Activated T-cell treated with anti-CD3 and anti-CD28 coated beads, Interleukin-2, amount 50 U/mL, for 72 hours (primary cell): ENCODE measurements at places on chromosomes 5 and 9. TPM values are rescaled to one million over a fixed set of nuclear protein-coding genes. Genes with fewer than 3 reads are reported as not detected.

PDCD1LG2 gene
- total RNA-seq = 1.3 TPM

DNA sequence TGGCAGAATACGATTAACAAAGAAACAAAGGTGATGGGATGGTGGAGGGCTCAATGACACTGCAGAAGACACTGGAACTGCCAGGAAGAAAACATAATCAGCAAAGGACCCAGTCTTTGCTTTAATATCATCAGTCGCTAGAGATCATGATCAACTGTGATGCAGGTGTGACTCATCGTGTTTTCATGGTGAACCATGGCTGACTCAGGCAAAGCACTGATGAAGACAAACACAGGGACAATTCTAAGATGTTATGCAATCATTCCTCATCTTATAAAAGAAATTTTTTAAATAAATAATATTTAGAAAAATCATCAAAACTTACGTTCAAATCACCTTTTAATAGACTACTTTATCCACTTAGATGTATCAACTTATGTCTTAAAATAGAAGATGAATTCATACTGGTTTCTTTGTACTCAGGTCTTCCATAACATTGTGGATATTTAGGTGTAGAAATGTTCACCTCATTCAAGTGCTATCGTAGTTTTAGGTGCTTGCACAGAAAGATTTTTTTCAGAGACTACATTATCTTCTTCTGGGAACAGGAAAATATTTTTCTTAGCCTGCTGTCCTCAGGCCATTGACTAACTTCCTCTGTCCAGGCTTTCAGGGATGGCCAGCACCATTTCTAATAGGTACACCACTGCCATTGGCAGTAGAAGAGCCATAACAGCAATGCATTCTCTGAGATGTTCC is 673.4 kb upstream of the MEF2C start:
- H3K27ac ChIP-seq = no peak overlapping the region
- no peaks in the 10 kb centered on the region for H3K27me3 ChIP-seq
- no peaks in the 10 kb centered on the region for H3K36me3 ChIP-seq
- H3K4me3 ChIP-seq = no peak overlapping the region
- no peak for DNase-seq

DNA sequence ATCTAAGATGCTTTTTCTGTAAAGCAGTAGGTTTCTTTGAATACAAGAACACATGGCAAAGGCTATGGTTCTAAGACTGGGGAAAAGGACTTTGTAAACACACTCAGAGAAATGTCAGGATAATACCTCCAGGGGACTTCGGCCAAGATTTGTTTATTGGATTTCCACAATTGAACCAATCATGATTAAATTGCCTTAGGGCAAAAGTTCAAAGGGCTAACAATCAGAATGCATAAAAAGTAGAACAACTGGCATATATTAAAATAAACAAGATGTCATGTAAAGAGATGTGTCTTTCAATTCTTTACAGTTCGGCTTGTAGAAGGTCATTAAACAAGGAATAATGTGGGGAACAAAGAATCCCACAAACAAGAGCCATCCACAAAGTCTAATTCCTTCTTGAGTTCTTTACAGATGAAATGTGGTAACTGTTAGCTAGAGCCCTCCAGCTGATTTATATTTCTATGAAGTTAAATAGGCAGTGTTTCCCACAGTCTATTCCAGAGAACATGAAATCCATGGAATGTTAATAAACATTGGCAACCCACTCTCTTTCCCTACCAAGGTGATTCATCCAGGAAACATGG is 565.5 kb downstream of the ZNF608 start:
- H3K36me3 ChIP-seq = no peaks in the 10 kb centered on the region
- H3K4me3 ChIP-seq = no peak overlapping the region
- no peaks in the 10 kb centered on the region for H3K27me3 ChIP-seq
- no peaks in the 10 kb centered on the region for H3K4me1 ChIP-seq
- DNase-seq = no peak

DNA sequence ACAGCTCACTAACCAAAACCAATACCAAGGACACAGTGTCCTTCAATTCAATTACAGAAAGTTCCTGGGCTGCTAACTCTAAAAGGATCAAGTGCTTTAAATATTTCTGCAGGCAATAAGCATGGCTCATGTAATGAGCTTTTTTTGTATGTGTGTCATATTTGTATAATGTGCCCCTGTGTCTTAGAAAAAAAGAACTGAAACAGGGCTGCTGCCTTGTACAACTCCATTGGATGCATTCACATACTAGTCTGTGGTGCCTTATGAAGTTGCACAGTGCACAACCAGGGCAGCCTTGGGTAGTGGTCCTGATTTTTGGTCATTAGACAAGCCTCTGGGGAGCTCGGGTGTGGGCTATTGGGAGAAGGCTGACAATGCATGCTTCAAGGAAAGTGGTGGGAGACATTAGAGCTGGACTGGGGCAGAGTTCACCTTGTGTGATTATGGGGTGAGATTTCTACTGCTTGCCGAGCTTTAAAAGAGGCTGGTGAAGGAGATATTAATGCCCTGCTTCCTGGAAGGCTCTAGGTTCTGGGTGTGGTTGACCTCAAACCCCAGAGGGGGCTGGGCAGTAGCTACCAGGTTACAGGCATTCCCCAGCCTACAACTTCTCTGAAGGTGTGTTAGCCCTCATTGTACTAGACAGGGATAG is 3.6 kb upstream of the CPEB4 start:
- peaks cover 46% of the 10 kb centered on the region for H3K4me1 ChIP-seq
- H3K27ac ChIP-seq = no peak overlapping the region
- H3K4me3 ChIP-seq = peak overlapping the region; percentile 31
- peak; percentile 23 for DNase-seq
- peaks cover 10% of the 10 kb centered on the region for H3K36me3 ChIP-seq
- H3K27me3 ChIP-seq = no peaks in the 10 kb centered on the region

DNA sequence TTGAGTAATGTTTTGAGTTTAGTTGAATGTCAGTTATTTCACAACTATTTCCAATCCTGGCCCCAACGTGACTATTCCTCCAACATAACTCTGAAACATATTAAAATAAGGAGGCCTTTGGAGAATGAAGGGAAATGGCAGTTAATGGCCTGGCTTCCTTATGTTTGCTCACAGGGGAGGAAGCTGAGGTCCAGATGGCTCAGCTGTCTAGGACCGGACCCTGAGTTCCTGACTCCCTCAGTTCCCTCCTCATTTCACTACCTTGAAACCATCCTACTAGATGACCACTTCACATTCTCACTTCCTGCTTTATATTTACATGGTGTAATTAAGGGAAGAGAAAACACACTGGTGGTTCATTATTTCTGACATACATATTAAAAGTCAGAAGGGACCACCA is 6.6 kb downstream of the OTULINL start:
- H3K36me3 ChIP-seq = no peaks in the 10 kb centered on the region
- H3K27ac ChIP-seq = no peak overlapping the region
- DNase-seq = no peak
- no peak overlapping the region for H3K4me3 ChIP-seq
- H3K27me3 ChIP-seq = no peaks in the 10 kb centered on the region
- H3K4me1 ChIP-seq = peaks cover 84% of the 10 kb centered on the region

NTRK2 gene
- total RNA-seq = 0.41 TPM

FLT4 gene
- total RNA-seq = 1.7 TPM

LCN15 gene
- total RNA-seq = not detected

CDKN2B-AS1 gene
- 0.70 TPM for total RNA-seq

DNA sequence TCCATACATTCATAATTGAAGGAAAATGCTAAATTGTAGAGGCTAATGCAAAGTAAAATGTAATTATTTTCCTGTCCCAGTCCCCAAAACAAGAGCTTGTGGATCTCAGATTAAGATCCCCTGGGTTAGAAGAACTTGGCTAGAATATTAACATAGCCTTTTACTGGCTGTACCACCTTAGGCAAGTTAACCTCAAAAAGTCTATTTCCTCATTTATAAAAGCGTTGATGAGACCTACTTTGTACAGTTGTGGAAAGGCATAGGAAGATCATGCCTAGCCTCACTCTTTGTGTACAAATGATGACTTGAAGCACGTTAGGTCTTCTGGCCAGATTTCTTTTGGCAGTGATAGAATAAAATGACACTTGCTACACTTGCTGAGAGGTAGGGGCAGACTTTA is 97.2 kb downstream of the F2RL2 start:
- peaks cover 74% of the 10 kb centered on the region for H3K4me1 ChIP-seq
- H3K36me3 ChIP-seq = no peaks in the 10 kb centered on the region
- H3K27me3 ChIP-seq = no peaks in the 10 kb centered on the region
- H3K27ac ChIP-seq = no peak overlapping the region

DNA sequence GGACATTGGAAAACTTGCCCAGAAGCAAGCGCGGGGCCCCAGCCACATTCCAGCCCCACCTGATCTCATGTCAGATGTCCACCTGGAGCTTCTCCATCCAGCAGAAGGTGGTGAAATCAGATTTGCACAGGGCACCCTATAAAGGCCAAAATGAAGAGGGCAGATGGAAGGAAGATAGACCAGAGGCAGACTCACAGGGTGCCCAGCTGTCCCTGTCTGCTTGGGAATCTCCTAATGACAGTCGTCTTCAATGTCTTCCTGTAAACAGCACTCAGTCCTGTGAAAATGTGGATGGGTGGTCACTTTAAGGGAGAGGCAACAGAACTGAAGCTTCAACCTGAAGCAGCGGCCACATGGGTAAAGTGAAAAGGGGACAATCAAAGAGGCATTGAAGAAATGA is 607.5 kb downstream of the IRX1 start:
- no peak overlapping the region for H3K4me3 ChIP-seq
- H3K4me1 ChIP-seq = no peaks in the 10 kb centered on the region
- no peak overlapping the region for H3K27ac ChIP-seq
- DNase-seq = no peak
- no peaks in the 10 kb centered on the region for H3K27me3 ChIP-seq

KYAT1 gene
- 13.8 TPM for total RNA-seq

DNA sequence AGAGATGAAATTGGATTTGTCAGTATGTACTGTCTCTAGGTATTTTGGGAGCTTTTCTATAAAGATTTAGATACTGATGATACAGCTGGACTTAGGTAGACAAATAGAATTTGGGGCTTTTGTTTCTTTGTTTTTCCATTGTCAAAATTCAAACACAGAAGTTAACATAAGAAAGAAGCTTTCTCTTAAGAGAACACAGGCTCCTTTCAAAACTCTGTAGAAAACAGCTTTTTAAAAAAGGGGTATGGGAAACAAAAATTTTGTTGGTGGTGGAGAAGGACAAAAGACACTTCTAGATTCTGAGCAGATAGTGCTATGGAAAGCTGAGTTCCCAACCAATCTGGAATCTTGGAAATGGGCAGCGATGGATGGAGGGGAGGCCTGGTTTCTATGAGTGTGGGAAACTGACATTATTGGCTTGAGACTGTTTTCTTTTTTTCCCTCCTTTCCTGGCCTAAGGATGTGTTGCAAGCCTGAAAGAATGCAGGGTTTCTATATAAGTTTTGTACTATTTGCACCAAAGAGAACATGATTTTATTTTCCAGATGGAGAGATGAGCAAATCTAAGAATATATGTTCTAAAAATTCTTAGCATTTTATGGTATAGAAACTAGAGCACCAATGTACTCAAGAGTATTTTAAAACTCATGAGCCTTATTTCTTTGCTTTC is 240.0 kb downstream of the PRR16 start:
- peaks cover 3% of the 10 kb centered on the region for H3K36me3 ChIP-seq
- peaks cover 18% of the 10 kb centered on the region for H3K27me3 ChIP-seq
- H3K4me3 ChIP-seq = no peak overlapping the region

- no peak overlapping the region for H3K4me3 ChIP-seq
- no peak overlapping the region for H3K27ac ChIP-seq
- no peak for DNase-seq
- H3K36me3 ChIP-seq = peaks cover 3% of the 10 kb centered on the region
- H3K4me1 ChIP-seq = no peaks in the 10 kb centered on the region
Observed at GRCh38 chr9:78397045-78397444, 100.1 kb downstream of the PSAT1 start.

C8G gene
- total RNA-seq = 2.6 TPM

- no peak overlapping the region for H3K4me3 ChIP-seq
- peaks cover 6% of the 10 kb centered on the region for H3K4me1 ChIP-seq
- peaks cover 5% of the 10 kb centered on the region for H3K36me3 ChIP-seq
- H3K27me3 ChIP-seq = no peaks in the 10 kb centered on the region
- no peak overlapping the region for H3K27ac ChIP-seq
Observed at GRCh38 chr5:154395407-154396106, 50.2 kb upstream of the SAP30L start.

DNA sequence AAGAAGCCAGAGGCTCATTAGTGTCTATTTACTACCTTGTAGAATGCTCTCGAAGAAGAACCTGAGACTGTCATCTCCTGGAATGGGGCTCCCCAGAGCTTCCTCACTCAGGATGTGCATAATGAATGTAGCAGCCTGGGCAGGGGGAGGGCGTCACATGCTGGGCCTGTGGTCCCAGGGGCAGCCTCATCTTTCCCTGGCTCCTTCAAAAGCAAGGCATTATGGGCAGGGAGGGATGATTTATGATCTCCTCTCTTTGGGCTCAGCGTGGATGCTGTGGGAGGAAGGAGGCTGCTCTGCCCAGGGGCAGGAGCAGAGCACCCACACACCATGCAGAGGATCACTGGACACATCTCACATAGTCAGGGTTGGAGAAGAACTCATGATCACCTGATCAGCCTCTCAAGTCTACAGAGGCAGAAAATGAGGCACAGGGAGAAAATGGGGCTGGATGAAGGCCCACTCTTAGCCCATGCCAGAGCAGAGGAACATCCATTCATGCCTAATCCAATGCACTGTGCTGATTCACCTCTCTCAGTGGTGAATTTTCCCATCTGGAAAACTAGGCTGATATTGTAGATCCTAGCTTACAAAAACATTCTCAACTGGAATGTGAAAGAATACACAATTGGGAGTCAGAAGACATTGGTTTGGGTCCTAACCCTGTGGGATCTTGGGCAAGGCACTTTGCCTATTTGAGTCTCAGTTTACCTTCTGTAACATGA is 173.7 kb downstream of the CARTPT start:
- H3K4me1 ChIP-seq = no peaks in the 10 kb centered on the region
- H3K27me3 ChIP-seq = peaks cover 45% of the 10 kb centered on the region
- no peaks in the 10 kb centered on the region for H3K36me3 ChIP-seq
- no peak overlapping the region for H3K27ac ChIP-seq
- H3K4me3 ChIP-seq = no peak overlapping the region
- no peak for DNase-seq

CCNH gene
- total RNA-seq = 58.0 TPM

GAPT gene
- total RNA-seq = not detected

GRCh38 chr9:77714077-77714549 is 66.0 kb upstream of the GNA14 start:
- DNase-seq = no peak
- no peak overlapping the region for H3K4me3 ChIP-seq
- no peak overlapping the region for H3K27ac ChIP-seq
- peaks cover 50% of the 10 kb centered on the region for H3K4me1 ChIP-seq
- no peaks in the 10 kb centered on the region for H3K27me3 ChIP-seq

- no peak overlapping the region for H3K4me3 ChIP-seq
- H3K27ac ChIP-seq = no peak overlapping the region
- H3K36me3 ChIP-seq = no peaks in the 10 kb centered on the region
- H3K27me3 ChIP-seq = no peaks in the 10 kb centered on the region
- no peak for DNase-seq
Observed at GRCh38 chr5:136677217-136677616, 311.9 kb upstream of the TRPC7 start.

CKMT2 gene
- not detected for total RNA-seq

DNA sequence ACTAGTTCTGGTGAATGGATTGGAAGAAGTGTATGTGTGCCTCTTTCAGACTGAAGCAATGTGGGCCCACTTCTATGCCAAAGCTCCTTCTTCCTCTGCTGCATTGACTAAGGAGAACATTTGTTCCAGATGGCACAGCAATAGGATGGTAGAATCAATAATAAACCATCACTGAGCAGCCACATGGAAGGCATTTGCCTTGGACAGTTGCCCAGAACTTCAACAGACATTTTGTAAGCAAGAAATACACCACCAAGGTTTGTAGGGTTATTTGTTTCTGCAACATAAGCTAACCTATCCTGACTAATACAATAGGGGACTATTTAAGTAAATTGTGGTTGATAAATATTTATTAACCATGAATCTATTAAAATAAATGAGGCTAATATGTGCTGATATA is 37.7 kb upstream of the CSNK1G3 start:
- peaks cover 35% of the 10 kb centered on the region for H3K27me3 ChIP-seq
- H3K36me3 ChIP-seq = peaks cover 5% of the 10 kb centered on the region
- H3K4me3 ChIP-seq = no peak overlapping the region
- H3K27ac ChIP-seq = no peak overlapping the region
- no peaks in the 10 kb centered on the region for H3K4me1 ChIP-seq
